ENCODE measurements at places on chromosomes 7 and 10. TPM values are rescaled to one million over a fixed set of nuclear protein-coding genes. Genes with fewer than 3 reads are reported as not detected.

DNA sequence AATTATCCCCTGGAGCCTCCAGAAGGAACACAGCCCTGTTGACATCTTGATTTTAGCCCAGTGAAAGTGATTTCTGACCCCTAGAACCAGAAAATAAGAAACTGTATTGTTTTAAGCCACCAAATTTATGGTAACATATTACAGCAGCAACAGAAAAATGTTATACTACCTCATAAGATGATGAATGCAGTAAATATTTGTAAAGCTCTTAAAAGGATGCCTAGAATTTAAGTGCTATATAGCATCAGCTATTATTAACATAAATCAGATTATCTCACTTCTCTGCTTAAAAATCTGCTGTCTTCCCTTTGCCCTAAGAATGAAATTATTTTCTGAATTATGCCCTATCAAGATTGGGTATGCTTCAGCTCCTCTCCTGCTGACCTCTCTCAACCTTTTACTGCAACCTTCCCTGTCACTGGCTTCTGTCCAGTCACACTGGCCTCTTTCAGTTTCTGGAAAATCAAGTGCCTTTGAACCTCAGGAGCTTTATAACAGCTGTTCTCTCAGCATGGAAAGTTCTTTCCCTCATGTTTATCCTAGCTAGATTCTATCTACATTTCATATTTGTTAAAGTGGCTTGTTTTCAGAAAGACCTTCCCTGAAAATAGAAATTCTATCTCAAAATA lies 78.9 kb downstream of the GPR37 start:
- DNase-seq: no peak

DNA sequence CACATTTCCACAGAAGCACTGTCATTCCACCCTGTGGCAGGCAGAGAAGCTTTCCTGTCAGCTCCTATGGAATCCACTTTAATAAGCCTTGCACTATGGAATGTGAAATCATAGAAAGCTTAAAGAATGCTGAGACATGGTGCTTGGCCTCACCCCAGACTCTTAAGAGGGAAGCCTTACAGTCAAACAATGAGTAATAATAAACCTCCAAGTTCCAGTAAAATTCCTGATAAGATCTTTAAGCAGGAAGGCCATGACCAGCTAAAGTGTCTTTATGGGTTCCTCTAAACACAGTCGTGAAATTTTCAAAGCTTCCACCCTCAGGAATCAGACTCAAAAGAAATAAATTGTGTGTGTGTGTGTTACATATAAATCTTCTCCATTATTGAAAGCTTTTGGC lies 11.9 kb upstream of the TEX36 start:
- DNase-seq: no peak

The SFTPA1 gene
- total RNA-seq: not detected

DNA sequence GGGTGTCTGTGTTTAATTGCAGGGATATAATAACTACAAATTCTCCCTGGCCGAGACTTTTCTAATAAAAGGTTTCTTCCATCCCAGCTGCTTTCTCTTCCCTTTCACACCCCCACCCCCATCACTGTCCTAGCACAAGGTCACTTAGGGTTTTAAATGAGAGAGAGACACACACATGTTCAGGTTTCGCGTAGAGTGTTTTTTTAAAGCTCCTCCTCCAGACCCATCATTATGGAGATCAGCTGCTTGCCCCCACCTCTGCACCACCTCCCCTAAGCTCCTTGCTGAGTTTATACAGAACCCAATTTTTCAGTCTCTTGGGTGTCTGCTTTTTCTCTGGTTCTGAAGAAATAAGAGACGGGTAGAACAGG lies 18.6 kb downstream of the LRMDA start:
- no peak for DNase-seq

DNA sequence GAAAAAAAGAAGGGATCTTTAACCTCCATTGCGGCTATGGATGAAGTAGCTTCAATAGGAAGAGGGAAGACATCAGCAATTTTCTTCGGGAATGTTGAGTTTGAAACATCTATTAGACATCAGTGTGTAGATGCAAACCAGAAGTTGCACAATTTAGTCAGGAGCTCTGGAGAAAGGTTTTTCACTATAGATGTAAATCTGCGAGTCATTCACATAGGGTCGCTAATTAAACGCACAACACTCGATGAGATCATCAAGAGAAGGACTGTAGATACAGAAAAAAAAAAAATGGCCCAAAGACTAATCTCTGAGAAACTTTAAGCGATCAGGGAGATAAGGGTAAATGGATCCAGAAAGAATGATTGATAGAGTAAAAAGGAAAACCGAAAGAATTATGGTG lies 61.7 kb upstream of the TES start:
- DNase-seq: no peak

- no peak for DNase-seq
These were observed 22.8 kb upstream of the PWWP2B start for GRCh38 chr10:132374176-132374575.

The EBF3 gene
- 9.9 TPM for total RNA-seq

The VOPP1 gene
- 50.1 TPM for total RNA-seq

- no peak for DNase-seq
These were observed 218.3 kb downstream of the SEMA3A start for GRCh38 chr7:83976302-83976701.

- DNase-seq: no peak
These were observed 97.7 kb upstream of the PDLIM1 start for GRCh38 chr10:95388539-95388938.

DNA sequence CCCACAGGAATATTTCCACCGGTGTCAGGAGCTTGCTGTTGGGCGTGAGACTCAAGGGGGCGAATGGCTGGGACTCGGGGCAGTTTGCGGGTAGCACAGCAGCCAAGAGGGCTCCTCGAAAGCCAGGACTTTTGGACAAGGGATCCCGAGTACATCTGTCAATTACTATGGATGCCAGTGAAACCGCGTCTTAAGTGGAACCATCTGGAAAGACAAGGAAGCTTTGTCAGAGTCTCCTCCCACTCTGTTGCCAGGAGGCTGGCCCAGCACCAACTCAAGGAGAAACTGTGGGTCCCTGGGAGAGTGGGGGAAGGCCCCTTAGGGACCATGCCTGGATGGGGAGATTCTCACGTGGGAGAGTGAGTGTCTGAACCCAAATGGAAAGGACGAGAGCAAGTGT lies 57.1 kb downstream of the C10orf143 start:
- no peak for DNase-seq

The SLC16A9 gene
- total RNA-seq: 18.2 TPM

DNA sequence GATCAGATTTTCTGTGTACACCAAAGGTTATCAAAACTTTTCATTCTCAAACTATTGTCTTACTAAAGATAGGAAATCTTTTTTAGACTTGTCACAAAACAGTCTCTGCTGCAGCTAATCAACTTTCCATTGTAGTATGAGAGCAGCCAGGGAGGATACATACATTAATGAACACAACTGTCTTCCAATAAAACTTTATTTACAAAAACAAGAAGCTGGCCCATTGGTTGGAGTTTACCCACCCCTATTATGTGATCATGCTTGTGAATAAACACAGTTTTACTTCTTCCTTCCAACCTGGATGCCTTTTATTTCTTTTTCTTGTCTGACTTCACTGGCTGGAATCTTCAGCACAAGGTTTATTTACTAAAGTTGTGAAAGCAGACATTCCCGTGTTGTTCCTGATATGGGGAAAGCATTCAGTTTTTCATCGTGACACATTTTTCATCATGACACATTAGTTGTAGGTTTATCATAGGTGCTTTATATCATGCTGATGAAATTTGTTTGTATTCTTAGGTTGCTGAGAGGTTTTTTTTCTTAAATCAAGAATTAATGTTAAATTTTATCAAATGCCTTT lies 98.5 kb upstream of the CDK13 start:
- no peak for DNase-seq

The DPP6 gene
- 58.4 TPM for total RNA-seq

GRCh38 chr10:29784175-29784773 lies 149.5 kb upstream of the SVIL start:
- DNase-seq: peak; percentile 68

DNA sequence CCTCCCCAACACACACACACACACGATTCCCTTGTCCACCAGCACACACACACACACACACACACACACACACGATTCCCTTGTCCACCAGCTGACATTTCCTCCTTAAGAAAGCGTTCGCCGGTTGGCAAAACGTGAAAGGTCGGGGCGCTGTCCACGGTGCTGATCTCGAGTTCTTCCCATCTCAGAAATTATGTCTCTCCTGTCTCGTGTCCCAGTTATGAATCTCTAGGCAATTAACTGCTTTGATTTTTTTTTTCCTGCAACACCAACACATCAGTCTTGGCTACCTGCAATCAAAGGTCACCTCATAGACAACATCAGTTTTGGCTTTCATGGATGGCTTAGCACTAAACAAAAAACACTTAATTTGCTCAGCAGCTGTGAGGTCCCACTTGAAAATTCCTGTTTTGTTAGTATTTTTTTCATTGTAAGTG lies 1.9 kb downstream of the INA start:
- peak; percentile 31 for DNase-seq

The LRRC4 gene
- total RNA-seq: 0.77 TPM

DNA sequence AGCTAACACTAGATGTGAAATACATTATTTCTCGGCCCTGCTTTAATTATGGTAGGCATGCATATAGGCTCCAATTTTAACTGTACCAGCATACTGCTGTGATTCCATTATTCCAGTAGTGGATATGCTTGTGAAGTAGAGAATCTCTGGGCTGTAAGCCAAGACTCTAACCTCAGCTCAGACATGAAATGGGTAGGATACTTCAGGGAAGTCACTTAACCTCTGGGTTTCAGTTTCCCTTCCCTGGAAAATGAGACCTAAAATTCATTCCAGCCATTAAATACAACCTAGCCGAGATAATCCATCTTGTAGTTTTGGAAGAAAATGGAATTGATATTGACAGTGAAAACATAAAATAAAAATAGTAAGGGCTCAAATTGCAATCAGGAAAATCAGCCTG lies 59.6 kb upstream of the TRIL start:
- no peak for DNase-seq

DNA sequence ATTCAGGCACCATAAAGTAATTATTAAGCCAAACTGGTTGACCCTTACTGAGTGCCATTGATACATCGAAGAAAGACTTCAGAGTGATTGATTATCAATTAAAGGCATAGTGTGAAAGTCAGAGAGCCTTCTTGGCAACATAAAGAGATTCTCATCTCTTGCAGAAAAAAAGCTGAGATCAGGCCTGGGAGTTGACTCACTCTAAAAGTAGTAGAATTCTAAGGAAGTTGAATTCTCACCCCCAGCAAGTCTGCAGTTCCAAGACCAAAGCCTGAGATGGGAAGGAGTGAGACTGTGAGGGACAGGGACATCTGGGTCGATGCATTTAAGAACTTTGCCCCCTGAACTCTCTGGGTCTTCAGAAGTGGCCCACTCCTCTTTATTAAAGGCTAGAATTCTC lies 21.6 kb upstream of the ERCC6 start:
- no peak for DNase-seq

- no peak for DNase-seq
These were observed 112.4 kb downstream of the BICC1 start for GRCh38 chr10:58625070-58625469.

- no peak for DNase-seq
These were observed 686.5 kb upstream of the AUTS2 start for GRCh38 chr7:68911754-68912153.

- no peak for DNase-seq
These were observed 61.2 kb downstream of the C10orf105 start for GRCh38 chr10:71658467-71658745.

- no peak for DNase-seq
These were observed 345.5 kb downstream of the LRMDA start for GRCh38 chr10:75776738-75777504.

DNA sequence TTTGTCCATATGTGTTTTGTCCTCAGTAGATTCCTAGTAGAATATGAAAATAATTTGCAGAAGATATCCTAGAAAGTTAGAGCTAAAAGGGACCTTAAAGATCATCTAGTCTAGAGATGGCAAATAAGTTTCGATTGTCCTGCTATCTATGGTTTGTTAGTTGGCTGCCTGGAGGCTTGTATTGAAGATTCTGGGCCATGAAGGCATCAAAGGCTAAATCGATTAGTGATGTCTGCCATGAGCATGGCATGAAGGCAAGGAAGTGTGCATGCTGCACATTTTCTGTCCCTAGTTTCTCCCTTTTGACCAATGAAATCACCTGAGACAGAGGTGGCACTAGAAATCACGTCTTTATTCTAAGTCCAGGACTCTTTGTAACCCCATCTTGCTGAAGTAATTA lies 553.8 kb upstream of the GALNT17 start:
- DNase-seq: no peak

GRCh38 chr10:83469728-83470331 lies 669.5 kb upstream of the GHITM start:
- DNase-seq: no peak

GRCh38 chr10:30832749-30833627 lies 198.7 kb downstream of the ZNF438 start:
- no peak for DNase-seq

- DNase-seq: no peak
These were observed 8.4 kb upstream of the SCART1 start for GRCh38 chr10:133445268-133445732.

GRCh38 chr10:110081911-110082310 lies 74.1 kb downstream of the ADD3 start:
- no peak for DNase-seq

The NOLC1 gene
- total RNA-seq: 54.0 TPM

DNA sequence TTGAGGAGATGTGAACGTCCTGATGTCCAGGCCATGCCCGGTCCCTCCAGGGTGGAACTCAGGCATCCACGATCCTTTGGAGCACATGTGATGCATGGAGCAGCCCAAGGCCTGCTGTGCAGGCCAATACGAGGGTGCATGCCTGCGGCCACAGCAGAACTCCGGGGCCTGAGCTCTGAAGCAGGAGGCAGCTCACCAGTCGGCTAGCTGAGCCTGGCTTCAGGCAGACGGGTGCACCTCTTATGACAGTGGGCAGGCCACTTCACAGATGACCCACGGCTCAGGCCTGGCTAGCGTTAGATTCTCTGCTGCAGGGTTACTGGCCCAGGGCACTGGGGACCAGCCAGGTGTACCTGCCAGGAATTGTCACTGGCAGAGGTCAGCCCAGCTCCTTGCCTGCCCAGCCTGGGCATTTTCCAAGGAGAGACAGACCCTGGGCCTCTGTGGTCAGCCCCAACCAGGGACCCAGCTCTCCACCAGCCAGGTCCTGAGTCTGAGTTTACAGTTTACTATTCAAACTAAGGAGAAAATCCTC lies 29.6 kb upstream of the INPP5A start:
- no peak for DNase-seq

GRCh38 chr7:46658281-46658680 lies 737.2 kb upstream of the IGFBP3 start:
- no peak for DNase-seq

GRCh38 chr10:114605155-114605797 lies 52.8 kb downstream of the ABLIM1 start:
- no peak for DNase-seq

The SUGCT gene
- total RNA-seq: 2.0 TPM

The PAOX gene
- total RNA-seq: 9.3 TPM

DNA sequence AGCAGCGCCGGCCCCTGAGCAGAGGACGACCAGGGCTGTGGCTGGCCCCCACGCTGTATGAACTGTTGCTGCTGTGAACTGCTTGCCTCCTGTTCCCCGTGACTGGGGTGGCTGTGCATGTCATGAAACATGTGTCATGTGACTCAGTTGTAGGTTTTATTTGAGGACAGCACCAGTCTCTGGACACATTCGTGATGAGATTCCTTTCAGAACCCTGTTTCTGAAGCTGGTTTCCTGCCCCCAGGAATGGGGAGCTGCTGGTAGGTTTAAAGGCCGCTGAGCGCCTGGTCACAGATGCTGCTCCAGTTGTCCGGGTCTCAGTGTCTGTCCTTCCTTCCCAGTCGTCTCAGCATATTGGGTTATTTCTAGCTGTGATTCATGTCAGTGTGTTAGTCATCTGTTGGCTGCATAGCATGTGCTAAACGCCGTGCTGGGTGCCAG lies 79.1 kb upstream of the PPIF start:
- no peak for DNase-seq

GRCh38 chr10:92544296-92544695 lies 29.6 kb downstream of the IDE start:
- no peak for DNase-seq

Data from uterus (tissue), 4 donors.